Ureter (tissue), 1 donor: ENCODE measurements at places on chromosomes 1 and 21.
A peak's percentile ranks its signal among the peaks of the same experiment; 100 is the strongest.

DNA sequence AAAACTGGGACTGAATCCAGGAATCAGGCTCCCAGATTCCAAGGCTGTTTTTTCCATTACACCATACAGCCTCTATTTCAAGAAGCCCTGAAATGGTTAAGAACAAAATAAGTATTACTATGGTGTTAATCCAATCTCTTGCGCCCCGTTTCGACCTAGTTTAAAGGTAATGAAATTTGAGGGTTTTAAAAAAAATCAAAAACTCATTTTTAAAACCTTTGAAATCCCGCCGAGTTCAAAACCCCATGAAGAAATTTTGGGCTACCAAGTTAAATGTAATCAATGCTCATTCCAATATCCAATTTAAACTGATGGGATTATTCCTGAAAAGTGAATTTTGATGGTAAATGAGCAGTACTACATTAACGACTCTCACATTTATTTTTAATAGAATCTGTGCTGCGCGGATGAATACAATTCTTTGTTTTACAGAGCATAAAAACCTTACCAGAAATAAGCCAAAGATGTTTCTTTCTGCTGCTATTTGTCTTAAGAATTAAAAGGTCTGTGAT, 767 bp upstream of the EGLN1 start:
- DNase-seq: no peak

DNA sequence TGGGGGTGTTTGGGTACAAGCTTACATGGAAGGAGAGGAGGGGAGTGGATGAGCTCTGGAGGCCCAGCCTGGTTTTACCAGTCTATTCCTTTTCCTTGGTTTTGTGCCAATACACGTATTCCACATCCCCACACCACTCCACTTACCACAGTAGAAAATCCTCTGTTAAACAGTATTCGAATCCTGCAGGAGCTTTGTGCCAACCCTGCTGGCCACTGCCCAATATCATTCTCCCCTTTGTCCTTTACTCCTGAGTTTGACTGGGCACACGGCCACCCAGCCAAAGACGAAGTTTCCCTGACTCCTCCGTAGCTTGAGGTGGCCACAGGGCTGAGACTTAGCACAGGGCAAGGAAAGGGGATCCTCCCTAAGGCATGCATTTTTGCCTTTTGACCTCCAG, 61.6 kb downstream of the TMCO4 start:
- no peak for DNase-seq

- DNase-seq: peak; percentile 50
These were observed 387.6 kb downstream of the PCP4 start for GRCh38 chr21:40254540-40255465.

- DNase-seq: no peak
These were observed 561.5 kb downstream of the USP25 start for GRCh38 chr21:16291296-16291695.

- no peak for DNase-seq
These were observed 44.7 kb upstream of the POFUT2 start for GRCh38 chr21:45332415-45332814.

DNA sequence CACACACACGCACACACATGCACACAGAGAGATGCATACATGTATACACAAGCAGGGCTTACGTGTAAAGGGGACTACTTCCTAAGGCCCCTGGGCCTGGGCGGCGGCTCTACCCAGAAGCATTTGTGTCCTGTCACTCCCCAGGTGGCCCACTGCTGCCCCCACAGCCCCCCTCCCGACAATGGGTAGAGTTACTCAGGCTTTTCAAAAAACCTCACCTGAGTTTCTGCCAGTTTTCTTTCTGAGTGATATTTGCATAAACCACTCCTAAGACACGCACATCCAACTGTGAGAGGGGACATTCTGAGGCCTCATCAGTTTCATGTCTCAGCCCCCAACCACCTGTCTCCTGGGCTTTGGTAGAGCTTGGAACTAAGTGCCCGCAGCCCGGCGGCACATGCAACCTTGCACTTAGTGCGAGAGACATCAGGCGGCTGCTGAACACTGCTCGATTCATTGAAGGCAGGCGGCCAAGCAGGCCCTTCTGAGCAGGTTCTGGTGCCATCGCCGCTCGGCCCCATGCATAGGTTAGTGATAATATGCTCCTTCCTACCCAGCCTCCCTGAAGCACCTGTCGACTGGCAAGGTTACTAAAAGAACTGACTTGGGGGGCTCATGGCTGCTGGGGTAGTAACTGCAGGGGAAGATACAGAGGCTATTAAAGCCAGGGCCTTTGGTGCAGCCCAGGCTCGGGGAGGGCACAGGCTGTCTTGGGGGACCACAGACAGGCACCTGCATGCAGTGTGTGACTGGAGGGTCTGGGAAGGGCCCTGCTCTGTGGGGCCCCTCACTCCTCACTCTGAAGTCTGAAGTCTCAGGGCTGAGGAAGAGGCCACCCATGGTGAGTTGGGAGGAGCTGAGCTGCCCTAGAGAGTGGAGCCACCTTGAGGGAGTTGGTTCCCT, 364.2 kb upstream of the VAMP3 start:
- DNase-seq: peak; percentile 35

- no peak for DNase-seq
These were observed 32.3 kb downstream of the USH2A start for GRCh38 chr1:216390956-216391355.
